ENCODE measurements at places on chromosomes 7 and 10.

DNA sequence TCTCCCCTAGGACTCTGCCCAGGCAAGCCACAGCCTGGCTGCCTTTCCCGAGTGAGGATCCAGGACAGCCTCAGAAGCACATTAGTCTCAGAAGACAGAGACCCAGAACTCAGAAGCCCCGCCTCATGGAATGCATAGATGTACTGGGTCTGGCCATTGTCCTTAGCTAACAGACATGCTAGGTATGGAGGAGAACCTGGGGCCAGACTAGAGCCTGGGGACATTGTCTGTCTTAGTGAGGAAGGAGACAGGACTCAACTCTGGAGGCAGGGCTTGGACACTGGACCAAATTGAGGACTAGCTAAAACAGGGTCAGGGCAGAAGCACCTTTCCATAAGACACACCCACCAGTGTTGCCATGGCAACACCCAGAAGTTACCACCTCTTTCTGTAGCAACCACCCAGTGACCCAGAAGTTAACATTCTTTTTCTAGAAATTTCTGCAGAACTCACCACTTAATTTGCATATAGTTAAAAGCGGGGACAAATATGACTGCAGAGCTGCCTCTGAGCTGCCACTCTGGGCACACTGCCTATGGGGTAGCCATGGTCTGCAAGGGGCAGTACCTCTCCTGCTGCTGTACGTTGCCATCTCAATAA lies 27.5 kb downstream of the TLX1 start:
- no peak for DNase-seq

DNA sequence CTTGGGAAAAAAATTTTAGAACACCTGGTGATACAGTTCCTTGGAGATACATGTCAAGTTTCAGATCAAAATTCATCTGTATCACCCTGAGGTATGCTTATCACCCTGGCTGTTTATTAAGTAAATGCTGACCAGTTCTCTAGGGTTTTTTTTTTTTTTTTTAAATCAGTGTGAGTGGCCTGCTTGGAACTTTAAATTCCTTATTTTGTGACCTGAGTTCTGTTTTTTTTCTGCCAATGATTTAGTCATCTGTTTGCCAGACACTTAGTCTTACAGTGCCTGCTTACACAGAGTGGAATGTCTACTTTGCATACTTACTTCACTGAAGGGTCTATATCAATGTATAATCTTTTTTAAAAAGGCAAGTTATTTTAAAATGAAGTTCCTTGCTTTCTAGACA lies 1.8 kb downstream of the TSPAN13 start:
- no peak for DNase-seq

- no peak for DNase-seq
Measured at GRCh38 chr7:151742713-151743480, 134.0 kb downstream of the PRKAG2 start.

GRCh38 chr7:68314208-68314607 lies 1284.1 kb upstream of the AUTS2 start:
- no peak for DNase-seq

DNA sequence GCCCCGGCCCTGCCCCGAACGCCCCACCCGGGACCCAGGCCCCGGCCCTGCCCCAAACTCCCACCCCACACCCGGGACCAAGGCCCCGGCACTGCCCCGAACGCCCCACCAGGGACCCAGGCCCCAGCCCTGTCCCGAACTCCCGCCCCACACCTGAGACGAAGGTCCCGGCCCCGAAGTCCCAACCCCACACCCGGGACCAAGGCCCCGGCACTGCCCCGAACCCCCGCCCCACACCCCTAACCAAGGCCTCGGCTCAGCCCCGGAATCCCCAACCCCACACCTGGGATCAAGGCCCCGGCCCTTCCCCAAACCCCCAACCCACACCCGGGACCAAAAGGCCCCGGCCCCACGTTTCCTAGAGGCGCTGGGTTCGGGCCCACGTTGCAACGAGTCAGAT lies 1.1 kb upstream of the LARP4B start:
- no peak for DNase-seq

- DNase-seq: no peak
Measured at GRCh38 chr10:31129271-31129670, 97.6 kb upstream of the ZNF438 start.

DNA sequence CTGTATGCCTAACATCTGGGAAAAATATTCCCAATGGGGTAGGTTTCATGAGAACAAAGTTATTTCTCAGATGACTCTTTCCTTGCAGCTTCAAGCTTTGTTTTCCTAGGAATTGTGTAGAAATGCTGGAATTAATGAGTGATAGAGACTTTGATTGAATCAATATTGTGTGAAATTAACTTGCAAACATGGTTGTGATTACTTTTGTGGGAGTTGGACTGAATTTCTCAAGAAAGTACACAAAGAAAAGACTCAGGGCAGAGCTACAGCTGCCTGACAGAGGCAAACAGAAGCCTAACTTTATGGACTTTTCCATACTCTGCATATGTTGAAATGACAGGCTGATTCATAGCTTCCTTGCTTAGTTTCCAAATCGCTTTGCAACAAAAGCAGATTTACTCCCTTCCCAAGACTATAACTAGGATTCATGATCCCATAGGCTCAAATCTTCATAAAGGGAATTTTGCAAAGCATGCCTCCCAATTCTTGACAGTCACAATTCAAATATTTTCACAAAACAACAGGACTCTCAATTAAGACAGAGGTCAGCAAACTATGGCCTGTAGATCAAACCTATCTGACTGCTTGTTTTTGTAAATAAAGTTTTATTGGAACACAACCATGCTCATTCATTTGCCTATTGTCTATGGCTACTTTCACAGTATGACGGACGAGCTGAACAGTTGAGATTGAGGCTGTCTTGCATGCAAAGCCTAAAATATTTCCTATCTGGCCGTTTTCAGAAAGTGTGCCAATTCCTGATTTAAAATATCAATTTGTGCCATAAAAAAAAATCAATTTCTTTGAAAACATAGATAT lies 27.6 kb downstream of the NRP1 start:
- no peak for DNase-seq

- DNase-seq: no peak
Measured at GRCh38 chr10:24901686-24902399, 50.6 kb downstream of the PRTFDC1 start.

DNA sequence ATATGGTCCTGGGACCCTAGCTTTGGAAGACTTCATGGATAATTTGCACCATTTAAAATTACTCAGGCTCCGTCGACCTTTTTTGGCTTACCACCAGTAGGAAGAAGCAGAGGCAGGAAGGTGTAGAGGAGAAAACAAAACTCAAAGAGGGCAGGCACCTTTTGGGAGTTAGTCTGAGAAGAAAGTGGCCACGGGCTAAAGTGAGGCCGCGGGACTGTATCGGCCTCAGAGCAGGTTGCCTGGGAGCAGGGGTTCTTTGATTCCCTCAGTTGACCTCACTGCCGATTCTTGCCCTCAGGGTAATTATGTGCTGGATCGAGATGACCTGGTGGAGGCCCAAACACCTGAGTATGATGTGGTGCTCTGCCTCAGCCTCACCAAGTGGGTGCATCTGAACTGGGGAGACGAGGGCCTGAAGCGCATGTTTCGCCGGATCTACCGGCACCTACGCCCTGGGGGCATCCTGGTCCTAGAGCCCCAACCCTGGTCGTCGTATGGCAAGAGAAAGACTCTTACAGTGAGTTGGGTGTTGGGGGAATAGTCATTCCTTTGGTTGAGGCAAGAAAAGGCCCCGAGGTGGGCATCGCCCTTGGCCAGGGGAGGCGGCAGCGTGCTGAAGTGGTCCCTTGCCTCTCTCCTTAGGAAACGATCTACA lies 3.1 kb downstream of the MEPCE start:
- no peak for DNase-seq

DNA sequence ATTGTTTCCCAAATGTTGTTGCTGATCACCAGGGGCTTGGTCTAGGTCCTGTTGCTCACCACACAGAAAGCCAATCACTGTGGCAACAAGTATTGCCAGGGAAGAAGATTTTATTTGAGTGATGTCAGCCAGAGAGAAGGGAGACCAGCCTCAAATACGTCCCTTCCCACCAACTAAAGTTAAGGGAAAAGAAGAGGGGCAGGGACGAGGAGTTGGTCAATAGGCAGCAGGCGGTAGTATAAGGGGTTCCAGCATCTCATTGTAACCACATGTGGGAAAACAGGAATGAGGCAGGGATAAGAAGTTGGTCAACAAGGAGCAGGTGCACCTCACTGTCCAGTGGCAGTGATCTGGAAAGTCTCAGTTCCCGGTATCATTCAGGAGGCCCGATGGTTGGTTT lies 138.9 kb upstream of the KCNMA1 start:
- no peak for DNase-seq

DNA sequence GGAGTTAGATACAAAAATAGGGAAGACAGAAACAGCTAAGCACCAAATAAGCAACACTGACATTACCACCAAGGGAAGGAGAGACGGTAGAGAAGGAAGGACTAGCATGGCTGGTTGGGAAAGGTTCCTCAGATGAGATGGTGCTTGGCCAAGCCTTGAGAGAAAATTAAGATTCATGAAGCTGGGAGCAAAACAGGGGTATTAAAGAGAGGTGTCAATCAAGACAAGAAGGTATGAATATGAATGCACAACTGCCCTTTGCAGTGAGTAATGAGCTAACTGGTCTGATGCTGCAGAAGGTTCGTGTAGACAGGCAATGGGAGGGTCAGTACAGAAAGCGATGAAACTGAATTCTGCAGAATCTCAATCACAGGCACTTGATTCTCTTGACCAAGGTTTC lies 67.7 kb downstream of the SLC37A3 start:
- no peak for DNase-seq

DNA sequence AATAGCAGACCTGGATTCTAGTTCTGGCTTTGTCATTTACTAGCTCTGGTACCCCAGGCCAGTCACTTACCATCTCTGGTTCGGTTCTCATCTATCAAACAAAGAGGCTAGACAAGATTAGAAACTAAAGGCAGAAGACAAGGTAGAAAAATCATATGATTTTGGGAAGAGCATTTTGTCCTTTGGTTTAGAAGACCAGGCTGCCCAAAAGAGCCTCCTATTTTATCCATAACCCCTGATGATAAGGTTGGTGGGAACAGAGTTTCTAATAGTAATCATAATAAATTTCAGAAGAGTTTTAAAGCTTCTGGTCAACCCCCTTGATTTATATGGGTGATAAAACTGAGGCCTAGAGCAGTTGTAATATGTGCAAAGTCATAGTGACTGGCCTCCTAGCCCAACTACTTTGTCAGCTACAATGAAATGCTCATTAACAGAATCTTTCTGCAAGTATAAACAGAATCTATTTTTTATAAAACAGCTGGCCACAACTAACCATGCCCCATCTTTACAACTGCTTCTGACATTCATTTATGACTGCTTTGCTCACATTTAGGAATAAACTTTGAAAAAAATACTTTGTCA lies 23.4 kb downstream of the COX15 start:
- no peak for DNase-seq

- no peak for DNase-seq
Measured at GRCh38 chr10:129131457-129132132, 335.4 kb upstream of the MGMT start.
